D341Med (cell line): ENCODE measurements at places on chromosomes 5 and 9.
A peak's percentile ranks its signal among the peaks of the same experiment; 100 is the strongest.

DNA sequence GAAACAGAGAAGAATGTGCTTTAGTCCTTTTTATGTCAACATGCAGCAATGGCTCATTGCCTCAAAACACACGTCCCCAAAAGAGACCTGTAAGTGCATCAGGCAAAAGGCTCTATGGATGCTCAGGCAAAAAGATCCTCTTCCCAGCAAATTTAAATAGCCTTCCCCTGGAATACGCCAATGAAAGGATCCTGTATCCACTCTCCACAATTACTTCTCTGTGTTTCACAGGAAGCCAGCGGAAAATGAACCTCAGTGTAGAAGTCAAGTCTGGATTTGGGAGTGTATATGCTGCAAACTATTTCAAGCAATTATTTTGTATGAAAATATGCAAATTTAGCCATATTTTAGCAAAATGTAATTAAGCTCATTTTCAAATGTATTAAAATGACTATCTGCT is 217.9 kb downstream of the EPB41L4A start:
- no peak for DNase-seq

DNA sequence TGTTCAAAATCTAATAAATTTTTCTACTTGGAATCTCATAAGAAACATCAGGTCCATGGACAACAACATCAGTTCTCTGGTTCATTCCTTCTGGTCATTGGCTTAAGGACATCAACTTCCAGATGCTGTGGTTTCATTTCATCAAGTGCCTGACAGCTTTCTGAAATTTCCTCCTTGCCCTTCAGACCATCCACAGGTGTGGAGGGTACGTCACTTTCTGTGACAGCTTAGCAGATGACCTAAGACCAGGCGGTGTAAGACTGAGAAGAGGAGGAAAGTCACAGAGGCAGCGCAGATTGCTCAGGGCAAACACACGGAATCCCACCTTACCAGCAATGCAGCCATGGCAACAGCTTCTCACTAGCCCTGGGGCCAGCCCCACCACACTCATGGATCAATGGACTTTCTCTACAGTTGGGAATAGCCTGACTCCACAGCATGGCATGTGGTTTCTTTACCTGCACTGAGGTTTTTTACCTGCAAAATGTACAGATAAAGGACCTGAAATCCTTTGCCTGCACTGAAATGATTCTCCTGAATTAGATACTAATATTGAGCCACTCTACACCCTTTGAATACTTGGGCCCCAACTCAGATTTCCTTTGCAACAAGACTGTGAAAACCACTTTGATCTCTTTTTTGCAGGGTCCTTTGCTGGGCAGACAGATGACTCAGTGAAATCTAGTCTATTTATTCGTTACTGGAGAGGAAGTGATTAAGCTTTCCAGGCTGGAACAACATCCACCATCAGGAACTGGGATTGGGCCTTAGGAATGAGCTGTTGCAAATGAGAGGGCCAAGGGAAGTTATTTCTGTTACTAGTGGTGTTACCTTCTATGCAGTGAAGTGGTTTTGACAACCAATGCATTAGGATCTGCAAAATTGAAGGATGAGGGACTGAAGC is 26.9 kb downstream of the TICAM2 start:
- no peak for DNase-seq

DNA sequence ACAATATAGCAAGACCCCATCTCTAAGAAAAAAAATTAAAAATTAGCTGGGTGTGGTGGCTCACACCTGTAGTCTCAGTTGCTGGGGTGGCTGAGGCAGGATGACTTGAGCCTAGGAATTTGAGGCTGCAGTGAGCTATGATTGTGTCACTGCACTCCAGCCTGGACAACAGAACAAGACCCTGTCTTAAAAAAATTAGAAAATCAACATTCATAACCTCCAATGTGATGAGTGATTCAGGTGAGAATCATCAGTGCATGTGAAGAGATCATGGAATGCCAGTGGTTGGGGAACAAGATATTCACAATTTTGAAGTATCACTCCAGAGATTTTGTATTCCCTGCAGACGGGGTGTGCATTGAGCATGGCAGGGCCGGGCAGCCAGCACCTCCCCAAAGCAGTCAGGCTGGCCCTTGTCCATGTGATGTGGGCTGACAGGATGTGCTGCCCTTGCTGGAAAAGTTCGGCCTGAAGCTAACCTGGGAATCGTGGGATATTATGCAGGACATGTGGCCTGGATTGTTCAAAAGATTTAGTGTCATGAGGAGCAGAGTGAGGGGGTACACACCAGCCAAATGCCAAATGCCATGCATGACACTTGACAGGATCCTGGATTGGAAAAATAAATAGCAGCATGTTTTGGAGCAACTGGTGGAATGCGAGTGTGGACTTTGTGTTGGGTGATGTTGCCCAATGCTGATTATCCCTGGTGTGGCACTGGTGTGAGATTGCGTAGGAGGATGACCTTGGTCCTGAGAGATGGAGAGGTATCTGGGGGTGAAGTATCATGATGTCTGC is 189.0 kb downstream of the RGS3 start:
- no peak for DNase-seq

DNA sequence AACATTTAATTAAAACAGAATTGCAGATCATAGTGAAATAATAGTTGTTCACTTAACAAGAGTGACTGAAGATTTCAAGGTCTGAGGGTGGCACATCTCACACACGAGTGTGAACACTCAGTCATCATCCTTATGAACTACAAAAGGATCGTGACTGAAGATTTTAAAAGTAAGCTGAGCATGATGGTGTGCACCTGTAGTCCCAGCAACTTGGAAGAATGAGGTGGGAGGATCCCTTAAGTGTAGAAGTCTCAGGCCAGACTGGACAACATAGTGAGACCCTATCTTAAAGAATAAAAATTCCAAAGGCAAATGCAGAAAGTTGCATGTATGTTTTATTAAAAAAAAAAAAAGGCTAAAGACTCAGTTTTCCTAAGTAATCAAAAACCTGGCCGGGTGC is 22.4 kb upstream of the ATP6V1G1 start:
- DNase-seq = no peak

- no peak for DNase-seq
Measured at GRCh38 chr9:5402217-5402616, 35.5 kb downstream of the PLGRKT start.

DNA sequence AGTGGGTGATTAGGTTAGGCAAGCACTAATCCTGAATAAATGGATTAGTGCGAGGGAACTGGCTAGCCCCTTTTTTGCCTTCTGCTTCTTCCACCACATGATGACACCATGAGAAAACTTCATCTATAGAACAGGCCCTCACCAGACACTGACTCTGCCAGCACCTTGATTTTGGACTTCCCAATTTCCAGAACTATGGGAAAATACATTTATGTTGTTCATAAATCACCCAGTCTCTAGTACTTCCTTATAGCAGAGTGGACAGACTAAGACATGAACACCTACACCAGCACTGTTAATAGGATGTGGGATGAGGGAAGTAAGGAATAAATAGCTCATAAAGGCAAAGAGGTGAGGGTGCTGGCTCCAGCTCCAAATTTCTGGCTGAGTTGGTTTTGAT is 1.4 kb downstream of the ZNF622 start:
- DNase-seq = no peak

DNA sequence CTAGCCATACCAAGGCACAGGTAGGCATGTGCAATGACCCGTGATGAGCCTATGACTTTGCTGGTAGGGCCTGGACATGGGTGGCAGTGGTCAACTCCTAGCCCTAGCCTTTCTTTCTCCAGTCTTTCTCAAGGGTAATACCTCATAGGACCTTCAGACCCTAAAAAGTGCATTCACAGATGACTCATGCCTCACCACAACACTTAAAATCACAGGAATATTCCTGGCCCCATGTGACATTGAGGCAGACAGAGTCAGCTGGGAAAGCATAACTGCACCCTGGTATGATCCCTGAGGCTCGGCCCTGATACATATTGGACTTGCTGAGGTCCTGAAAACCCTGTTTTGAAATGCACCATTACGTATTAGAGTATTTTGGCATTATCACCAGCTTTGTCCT is 449.5 kb downstream of the HINT1 start:
- DNase-seq = no peak

GRCh38 chr5:142420561-142421227 is 95.9 kb upstream of the SPRY4 start:
- peak; percentile 70 for DNase-seq

DNA sequence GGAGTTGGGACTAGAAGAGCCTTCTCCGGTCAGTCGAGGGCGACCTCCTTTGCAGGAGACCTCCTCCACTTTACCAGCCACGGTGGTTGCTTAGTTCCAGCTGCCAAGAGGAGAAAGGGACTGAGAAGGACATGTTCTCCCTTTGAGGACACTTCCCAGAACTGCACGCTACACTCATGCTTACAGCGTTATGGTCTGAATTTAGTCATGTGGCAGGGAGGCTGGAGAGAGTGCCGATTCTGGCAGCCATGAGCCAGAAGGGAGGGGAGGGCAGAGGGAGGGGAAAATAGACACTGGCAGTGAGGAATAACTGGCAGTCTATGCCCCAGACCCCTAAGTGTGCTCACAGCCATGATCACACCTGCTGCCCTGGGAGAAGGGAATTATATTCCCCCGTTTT is 47.8 kb downstream of the TSPAN17 start:
- DNase-seq = no peak

GRCh38 chr9:37974506-37975173 is 70.7 kb upstream of the SLC25A51 start:
- no peak for DNase-seq

DNA sequence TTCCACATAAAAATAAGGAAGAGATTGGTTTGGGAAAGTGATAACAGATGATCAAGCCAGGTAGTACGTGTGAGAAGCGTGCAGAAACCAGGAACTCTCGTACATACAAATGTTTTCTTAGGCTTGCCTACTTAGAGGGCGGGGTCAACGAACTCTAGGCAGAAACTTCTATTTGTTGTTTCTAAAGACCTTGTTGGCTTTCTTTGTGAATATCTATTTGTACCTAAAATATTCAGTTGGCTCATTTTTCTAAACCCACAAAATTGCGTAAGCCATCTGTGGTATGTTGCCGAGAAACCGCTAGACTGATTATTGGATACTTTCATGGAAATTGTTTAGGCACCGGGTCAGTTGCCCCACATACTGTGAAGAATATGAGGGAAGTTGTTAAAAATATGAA is 458.5 kb downstream of the MAT2B start:
- no peak for DNase-seq

GRCh38 chr9:136493567-136493971 is 10.7 kb upstream of the SEC16A start:
- no peak for DNase-seq

DNA sequence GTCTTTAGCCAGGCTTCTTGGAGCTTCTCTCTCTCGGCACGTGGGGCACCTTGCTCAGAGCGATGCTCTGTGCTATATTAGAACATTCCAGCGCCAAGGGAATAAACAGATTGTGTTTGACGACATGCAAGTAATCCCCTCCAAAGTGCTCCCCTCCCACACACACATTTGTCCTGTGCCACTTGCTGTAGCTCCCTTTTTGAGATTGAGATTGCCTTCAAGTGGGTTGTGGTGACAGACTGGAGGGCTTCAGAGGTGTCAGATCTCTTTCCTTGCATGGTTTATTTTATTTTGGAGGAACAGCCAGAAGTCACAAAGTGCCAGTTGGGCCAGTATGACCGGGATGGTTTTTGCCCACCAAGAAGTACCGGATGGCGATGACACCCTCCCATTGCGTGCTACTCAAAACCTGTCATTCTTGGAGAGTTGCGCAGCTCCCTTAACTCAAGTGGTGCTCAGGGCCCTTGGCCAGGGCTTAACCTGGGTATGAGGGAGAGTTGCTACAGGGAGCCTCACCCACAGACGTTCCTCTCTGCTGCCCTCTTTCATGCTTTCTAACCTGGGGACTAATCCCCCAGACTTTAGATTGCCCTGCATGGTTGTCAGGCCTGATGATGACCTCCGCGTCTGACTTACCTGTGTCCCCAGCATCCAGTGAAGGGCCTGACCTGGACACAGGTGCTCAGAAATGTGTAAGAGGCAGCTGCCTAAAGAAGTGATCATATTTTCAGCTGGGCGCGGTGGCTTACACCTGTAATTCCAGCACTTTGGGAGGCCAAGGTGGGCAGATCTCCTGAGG is 18.8 kb upstream of the RPL26L1 start:
- DNase-seq = no peak

DNA sequence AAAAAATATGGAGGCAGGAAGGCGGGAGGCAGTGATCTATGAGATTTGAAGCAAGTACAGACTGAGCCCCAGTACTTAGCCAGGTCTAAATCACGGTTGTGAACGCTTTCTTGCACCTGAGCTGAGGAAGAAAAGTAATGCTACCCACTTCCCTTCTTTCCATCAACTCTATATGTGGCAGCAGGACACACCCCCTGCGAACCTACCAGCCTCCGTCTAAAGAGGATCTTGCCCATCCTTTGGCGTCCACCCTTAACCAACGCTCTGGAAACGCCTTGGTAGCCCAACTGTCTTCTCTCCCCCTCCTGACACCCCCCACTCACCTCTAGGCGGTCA is 545 bp downstream of the HMGCS1 start:
- no peak for DNase-seq

- no peak for DNase-seq
Measured at GRCh38 chr5:172048539-172049101, 42.2 kb upstream of the FBXW11 start.

GRCh38 chr9:104899759-104900247 is 28.2 kb downstream of the ABCA1 start:
- DNase-seq = no peak
